ENCODE measurements at places on chromosomes 1 and 21.

DNA sequence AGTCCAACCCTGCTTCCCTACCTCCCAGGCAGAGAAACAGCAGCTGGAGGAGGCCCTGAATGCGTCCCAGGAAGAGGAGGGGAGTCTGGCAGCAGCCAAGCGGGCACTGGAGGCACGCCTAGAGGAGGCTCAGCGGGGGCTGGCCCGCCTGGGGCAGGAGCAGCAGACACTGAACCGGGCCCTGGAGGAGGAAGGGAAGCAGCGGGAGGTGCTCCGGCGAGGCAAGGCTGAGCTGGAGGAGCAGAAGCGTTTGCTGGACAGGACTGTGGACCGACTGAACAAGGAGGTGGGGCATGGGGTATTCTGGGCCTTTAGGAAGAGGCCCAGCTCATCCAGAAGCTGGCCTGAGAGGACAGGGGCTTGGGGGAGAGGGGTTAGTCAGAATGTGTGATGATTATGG lies 9.6 kb upstream of the TUFT1 start:
- DNase-seq: no peak

GRCh38 chr1:91929250-91929649 lies 20.0 kb upstream of the BRDT start:
- DNase-seq: no peak

- no peak for DNase-seq
These were observed 193.6 kb upstream of the ADGRL2 start for GRCh38 chr1:81607086-81607485.

DNA sequence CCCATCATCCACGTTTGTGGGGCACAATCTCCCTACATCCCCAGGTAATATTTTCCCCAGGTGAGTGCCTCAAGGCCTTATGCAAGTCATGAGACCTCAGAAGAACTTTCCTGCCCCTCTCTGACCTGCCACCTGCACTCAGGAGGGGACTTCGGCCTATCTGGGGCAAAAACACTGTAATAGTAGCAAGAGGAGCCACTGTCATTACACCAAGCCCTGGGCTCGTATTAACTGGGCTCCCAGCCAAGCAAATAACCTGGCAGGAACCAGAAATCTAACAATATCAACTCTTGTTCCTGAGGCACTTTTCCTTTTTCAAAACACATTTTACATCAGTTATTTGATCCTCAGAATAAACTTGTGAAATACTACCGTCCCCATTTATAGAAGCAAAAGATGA lies 30.9 kb downstream of the LAMB3 start:
- no peak for DNase-seq

DNA sequence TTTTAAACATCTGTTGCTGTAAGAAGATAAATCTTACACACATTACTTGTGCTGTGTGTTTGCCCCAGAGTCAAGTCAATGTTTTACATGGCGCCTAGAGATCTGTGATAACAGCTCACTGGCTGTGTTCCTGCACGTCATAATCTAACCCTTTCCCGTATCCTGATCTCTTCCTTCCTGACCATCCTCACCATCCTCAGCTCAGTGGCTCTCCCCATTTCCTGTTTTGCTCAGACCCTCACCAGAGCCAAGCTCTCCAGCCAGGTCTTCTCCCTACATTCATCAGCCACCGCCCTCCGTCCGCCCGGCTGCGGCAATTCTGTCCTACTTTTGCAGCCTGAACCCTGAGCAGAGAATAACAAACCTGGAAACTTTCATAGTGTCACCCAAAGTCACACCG lies 824.7 kb downstream of the USP25 start:
- DNase-seq: no peak

DNA sequence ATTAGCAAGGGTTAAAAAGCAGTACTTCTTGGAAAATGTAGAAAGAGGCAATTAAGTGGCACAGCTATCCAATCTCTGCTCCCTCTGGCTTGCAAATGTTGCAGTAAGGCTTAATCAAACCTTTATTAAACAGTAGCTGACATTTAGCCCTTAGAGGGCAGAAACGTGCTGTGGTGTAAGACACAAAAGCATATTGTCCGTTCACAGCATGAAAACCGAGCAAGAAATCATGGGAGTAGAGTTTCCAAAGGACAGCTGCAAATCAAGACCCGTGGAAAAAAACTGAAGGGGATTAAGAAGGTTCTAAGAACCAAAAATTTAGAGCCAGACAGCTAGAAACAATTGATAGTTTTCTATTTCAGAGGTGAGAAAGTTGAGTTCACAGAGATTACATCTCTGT lies 13.1 kb downstream of the ZP4 start:
- DNase-seq: no peak

- DNase-seq: no peak
These were observed 76.5 kb upstream of the DESI2 start for GRCh38 chr1:244576259-244576892.

DNA sequence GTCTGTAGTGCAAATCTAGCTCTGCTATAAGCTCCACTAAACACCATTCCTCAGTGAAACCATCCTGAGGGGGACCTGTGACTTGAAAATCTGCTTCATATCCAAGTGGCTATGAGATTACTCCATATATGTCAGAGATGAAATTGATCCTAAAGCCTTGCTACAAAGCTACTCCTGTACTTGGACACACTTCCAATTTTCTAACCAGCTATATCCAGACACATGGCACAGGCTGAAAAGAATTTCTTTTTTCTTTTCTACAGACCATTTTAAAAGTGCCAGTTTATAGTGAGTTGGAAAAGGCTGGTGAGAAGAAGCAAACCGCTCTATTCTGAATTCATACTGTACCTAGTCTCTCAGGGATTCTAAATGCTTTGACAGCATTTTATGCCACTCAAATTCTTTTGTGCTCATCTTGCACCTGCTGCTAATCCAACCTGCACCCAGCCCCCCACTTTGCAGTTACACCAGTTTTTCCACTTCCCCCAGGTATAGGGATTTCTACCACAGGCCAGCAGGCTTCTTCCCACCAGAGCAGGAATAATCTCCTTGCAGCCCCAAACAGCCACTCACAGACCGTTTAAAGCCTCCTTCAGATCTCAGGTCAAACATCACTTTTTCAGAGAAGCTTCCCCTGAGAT lies 112.5 kb downstream of the RERE start:
- no peak for DNase-seq

DNA sequence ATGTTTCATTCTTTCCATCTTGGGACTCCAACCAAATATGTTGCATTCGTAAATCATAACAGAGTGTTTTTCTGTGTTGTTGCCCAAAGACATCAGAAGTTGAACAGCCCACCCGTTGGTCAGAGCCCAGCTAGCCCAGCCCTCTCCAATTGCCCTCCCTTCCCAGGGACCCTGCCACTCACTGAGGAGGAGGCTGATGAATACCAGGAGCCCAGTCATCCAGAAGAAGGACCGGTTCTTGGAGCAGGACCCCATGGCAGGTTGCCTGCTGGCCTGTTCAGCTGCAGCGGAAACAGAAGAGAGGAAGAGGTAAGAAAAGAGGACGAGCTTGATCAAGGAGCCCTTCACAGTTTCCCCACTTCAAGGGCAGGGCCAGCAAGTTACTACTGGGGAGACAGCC lies 172.2 kb upstream of the ETV3 start:
- no peak for DNase-seq

DNA sequence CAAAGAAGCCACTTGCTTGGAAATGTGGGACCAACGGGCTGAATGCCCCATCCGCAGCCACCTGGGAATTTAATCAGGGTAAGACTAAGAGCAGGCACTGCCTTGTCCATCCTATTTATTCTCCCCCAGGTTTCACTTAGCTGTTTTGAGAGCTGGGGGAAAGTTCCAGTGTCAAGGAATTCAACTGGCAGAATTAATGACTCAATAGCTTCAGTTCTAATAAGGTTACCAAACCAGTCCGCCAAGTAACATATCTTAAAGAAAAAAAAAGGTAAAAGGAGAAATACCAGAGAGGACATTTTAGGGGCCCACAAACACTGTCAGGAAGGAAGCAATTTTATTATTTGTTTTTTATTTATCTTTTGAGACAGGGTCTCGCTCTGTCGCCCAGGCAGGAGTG lies 157.6 kb upstream of the SOD1 start:
- no peak for DNase-seq

- DNase-seq: no peak
These were observed 10.3 kb upstream of the PTPN7 start for GRCh38 chr1:202170726-202171125.

DNA sequence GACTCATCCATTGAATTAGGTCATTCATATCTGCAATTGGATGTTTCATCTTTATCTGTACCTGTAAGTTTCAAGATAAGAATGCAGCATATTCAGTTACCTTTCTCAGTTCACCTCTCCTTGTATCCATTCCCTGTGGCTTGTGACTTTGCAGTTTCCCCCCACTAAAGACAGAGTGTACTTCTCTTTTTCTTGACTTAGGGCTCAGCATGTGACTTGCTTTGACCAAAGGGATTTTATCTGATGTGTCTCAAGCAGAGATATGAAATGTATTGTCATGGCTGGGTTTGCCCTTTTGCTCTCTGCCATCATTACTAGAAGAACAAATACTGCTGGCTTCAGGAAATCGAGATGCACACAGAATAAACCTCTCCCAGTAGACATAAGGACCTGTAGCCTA lies 754.8 kb downstream of the ADGRL2 start:
- DNase-seq: no peak

DNA sequence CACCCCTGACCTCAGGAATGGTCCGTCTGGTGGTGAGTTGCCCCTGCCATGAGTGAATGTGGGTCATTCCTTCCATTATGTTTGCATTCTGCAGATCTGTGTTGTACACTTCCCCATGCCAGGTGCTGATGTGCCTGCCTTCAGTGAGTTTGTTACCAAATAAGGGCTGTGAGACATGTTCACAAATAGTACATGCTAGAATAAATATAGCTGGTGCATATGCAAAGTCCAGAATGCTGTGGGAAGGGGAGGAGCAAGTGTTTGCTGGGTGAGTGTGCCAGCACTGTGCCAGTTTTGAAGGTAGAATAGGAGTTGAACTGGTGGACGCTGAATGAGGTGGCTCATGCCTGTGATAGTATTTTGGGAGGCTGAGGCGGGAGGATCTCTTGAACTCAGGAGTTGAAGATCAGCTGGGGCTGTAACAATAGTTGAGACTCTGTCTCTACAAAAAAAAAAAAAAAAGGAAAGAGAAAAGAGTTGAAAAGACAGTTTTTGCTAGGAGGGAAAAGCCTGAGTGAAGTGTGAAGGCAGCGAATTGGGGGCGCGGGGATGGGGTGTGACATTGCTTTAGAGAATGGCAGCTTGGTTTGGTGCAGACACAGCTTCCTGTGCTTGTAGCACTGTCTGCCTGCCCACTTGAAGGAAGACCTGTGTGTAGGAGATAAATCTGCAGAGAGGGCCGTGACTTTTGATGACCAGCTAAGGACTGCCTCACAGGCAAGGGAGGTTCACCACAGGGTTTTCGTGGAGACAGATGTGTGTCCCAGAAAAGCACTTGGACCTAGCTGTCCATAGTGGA lies 61.1 kb downstream of the LGR6 start:
- no peak for DNase-seq

GRCh38 chr1:167136191-167136614 lies 42.3 kb downstream of the STYXL2 start:
- DNase-seq: no peak

All from left forelimb (tissue), 1 donor.